Posterior vena cava (tissue), 2 donors: ENCODE measurements at places on chromosomes 12 and 14. TPM values are rescaled to one million over a fixed set of nuclear protein-coding genes. Genes with fewer than 3 reads are reported as not detected.

DNA sequence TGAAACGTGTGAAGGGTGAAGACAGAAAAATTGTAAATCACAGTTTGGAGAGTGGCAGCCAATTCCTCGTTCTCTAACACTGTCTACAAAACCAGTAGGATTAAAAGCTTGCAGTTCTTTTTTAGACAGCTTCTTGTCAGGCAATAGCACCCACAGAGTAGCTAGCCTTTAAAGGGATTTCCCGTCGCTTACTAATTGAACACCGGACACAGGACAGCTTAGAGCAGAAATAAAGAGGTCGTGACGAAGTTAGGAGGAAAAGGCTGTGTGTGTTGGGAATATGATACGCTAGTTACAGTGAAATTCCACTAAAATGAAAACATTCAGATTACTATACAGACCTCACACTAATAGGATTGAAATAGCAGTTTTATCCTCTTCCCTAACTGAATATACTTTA lies 149.1 kb upstream of the FLRT2 start:
- no peak for DNase-seq

Gene TOMM20L
- not detected for total RNA-seq

DNA sequence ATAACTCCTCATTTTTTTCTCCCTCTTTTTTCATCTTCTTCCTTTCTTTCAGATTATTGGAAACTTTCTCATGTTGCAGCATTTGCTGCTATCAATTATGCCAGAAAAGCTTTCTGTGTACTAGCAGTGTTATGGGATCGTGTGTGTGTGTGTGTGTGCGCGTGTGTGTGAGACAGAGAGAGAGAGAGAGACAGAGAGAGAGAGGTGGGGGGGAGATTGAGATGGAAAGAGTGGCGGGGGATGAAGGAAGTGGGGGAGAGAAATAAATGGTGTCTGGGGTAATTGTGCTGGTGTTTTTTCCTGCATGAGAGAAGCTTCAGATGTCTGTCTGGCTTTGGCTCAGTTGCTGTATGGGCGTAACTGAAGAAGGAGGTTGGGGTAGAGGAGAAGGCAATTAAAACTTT lies 268.9 kb downstream of the RAD51B start:
- DNase-seq = no peak

- DNase-seq = no peak
Measured at GRCh38 chr12:82057770-82058169, 298.6 kb upstream of the PPFIA2 start.

DNA sequence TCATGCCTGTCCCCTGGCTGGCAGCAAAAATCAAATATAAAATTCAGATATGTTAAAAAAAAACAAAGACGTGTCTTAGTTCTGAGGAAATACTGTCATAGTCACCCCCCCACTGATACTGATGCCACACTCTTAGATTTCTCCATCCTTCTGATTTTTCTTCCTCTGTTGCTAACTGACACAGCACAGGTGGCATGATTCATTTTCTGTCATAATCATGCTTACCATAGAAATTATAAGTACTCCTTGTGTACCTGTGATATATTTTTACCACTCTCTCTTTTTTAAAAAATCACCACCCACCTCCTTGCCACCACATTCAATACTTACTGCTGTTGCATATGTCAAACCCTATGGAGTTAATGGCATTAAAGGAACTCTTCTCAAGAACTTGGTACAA lies 209.2 kb downstream of the PPM1H start:
- DNase-seq = no peak

Gene PAPLN
- 9.4 TPM for total RNA-seq

Gene SMCO2
- total RNA-seq = 0.67 TPM
